ENCODE measurements at places on chromosomes 2 and 18. TPM values are rescaled to one million over a fixed set of nuclear protein-coding genes. Genes with fewer than 3 reads are reported as not detected.

GRCh38 chr2:210844016-210844415 lies 287.6 kb downstream of the CPS1 start:
- no peak overlapping the region for H3K27ac ChIP-seq
- no peaks in the 10 kb centered on the region for H3K27me3 ChIP-seq
- no peak for DNase-seq
- H3K4me3 ChIP-seq, result no peak overlapping the region
- H3K36me3 ChIP-seq, result no peaks in the 10 kb centered on the region

DNA sequence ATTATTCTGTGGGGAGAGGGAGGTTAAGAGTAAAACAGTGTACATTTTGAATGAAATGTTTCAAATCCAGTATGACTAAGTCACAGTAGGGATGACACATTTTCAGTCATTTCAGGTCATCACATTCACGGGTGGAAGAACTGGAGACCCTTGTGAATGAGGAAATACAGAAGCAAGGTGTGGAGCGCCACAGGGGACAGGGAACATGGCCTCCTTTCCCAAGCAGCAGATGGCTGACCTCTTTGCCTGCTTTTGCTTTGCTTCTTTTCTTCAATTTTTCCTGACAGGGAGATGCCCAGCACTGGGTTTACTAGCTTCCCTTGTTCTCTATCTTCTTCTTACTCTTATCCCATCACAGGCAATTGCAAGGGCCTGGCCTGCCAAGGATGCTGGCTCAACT lies 278.9 kb upstream of the DLGAP1 start:
- no peaks in the 10 kb centered on the region for H3K27me3 ChIP-seq
- no peak for DNase-seq
- H3K36me3 ChIP-seq, result no peaks in the 10 kb centered on the region

DNA sequence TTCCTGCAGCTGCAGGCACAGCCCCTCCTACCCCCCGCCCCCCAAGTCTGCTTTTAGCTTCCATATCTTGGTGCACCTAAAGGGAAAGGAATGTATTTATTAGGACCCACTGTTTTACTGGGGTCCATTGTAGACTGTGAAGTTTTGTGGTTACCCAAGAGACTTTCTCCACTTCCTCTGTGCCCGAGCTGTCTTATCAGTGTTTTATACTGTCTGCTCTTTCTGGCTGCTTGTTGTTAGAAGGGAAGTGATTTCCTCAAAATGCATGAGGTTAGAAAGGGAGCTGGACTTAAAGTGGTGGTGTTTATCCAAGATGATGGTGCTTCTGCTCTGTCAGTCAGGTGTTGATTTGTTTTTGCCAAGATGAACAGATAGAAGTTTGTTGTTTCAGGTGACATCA lies 85.0 kb downstream of the PTH2R start:
- H3K27ac ChIP-seq, result no peak overlapping the region
- no peaks in the 10 kb centered on the region for H3K36me3 ChIP-seq
- DNase-seq, result no peak
- H3K27me3 ChIP-seq, result no peaks in the 10 kb centered on the region
- no peak overlapping the region for H3K4me3 ChIP-seq

GRCh38 chr2:211730215-211730614 lies 808.4 kb downstream of the ERBB4 start:
- no peaks in the 10 kb centered on the region for H3K4me1 ChIP-seq
- DNase-seq, result no peak
- H3K27me3 ChIP-seq, result no peaks in the 10 kb centered on the region
- H3K4me3 ChIP-seq, result no peak overlapping the region

- no peaks in the 10 kb centered on the region for H3K27me3 ChIP-seq
- peaks cover 8% of the 10 kb centered on the region for H3K4me1 ChIP-seq
- no peak for DNase-seq
- no peaks in the 10 kb centered on the region for H3K36me3 ChIP-seq
- no peak overlapping the region for H3K27ac ChIP-seq
- H3K4me3 ChIP-seq, result no peak overlapping the region
These were observed 4.1 kb upstream of the ZNF397 start for GRCh38 chr18:35236571-35237363.

DNA sequence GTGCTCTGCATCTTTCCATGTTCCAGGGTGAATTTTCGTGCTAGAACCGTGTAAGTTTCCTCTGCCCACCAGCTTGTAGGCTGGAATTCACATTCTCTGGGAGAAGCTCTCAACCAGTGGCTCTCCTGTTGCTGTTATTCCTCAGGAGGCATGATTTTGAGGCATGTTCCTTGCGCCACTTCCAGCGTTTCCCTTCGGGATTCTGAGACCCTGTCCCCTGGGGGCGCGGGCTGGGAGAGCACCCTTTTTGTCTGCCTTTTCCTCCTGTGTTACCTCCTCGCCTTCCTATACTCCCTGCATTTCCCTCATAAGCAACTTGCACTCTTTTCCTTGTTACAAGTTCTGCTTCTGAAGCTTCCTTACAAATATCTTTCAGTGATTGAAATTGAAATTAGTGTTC lies 156.4 kb downstream of the PTPRM start:
- H3K27ac ChIP-seq, result no peak overlapping the region
- no peak for DNase-seq
- H3K27me3 ChIP-seq, result no peaks in the 10 kb centered on the region

DNA sequence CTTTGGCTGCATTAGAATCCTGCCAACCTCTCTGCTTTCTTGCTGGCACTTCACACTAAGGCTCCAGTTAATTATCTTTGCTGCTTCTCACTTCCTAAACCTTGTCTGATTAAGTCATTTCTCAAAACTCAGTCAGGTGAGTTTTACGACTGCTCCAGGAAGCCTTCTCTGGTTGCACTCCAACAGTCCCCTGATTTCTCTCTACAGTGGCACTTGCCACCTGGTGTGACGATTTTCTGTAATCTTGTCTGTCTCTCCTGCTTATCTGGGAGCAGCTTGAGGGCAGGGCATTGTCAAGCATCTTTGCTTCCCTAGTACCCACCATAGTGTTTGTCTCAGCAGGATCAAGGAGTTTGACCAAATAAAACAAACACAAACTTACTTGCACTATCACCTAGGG lies 10.4 kb upstream of the GATA6 start:
- no peak overlapping the region for H3K4me3 ChIP-seq
- no peaks in the 10 kb centered on the region for H3K36me3 ChIP-seq
- no peak for DNase-seq
- H3K4me1 ChIP-seq, result peaks cover 28% of the 10 kb centered on the region

DNA sequence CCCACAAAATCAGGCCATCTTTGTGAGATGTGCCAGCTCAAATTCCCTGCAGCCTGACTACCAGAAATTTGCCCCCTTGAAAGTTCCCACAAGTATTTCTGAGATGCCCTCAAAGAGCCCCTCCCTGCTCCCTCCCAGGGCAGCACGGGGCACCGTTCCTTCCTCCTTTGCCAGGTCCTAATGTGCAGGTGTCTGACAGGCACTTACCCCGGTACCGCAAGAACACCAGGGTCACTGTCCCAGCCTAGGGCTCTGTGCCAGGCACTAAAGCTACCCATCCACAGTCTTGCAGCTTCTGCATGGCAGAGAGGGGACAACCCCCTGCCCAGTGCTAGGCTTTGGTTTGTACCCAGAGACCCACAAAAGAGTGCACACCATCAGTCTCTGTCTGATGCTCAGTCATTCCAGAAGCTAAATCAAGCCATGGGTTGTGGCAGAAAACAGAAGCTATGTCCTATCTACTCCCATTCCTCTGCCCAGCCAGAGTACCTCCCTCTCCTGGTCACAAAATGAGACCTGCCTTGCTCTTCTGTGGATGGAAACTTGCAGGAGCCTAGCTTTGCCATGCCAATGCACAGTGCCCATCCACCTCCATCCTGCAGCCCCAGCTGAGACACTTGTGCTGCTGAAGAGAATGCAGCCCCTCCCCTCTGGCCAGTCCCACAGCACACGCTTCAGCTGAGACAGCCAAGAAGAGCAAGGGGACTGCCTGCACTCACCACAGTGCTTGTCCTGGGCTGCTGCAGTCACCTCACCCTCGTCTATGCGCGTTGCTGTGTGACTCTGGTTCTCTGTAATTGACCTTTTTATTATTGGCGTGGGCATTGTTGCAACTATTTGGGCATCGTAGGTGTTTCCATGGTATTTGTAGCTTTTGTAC lies 48.7 kb downstream of the INPP5D start:
- peaks cover 6% of the 10 kb centered on the region for H3K4me1 ChIP-seq
- no peak overlapping the region for H3K27ac ChIP-seq
- no peaks in the 10 kb centered on the region for H3K36me3 ChIP-seq
- no peak for DNase-seq
- H3K4me3 ChIP-seq, result no peak overlapping the region

GRCh38 chr18:48887294-48887904 lies 63.4 kb downstream of the SMAD7 start:
- no peaks in the 10 kb centered on the region for H3K36me3 ChIP-seq
- no peak overlapping the region for H3K4me3 ChIP-seq
- H3K4me1 ChIP-seq, result peaks cover 28% of the 10 kb centered on the region
- DNase-seq, result no peak

DNA sequence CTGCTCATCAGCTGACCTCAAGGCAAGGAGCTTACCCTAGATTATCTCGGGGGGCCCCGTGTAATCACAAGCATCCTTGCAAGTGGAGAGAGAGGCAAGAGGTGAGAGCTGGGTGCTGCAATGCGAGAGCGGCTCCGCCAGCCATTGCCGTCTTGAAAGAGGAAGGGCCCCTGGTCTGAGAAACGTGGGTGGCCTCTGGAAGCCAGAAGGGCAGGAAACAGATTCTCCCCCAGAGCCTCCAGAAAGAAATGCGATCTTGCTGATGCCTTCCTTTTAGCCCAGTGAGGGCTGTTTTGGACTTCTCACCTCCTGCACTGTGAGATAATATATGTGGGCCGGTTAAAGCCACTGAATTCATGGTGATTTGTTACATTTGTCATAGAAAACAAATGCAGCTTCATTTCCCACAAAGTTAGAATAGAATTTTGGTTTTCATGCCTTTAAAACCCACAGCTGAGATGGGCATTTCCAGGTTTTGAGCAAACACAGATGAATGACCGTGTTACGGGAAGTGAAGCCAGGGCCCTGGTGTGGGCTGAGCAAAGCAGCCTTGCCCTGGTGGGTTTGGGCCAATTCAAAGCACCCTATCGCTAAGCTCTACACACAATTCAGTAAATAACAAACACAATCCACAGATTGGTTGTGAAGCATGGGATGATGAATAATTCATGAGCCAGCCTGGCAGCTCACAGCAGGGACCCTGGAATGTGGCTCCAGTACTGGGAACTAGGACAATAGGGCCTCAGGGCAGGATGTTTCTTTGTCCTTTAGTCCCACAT lies 319.9 kb upstream of the HS6ST1 start:
- H3K36me3 ChIP-seq, result no peaks in the 10 kb centered on the region
- H3K27me3 ChIP-seq, result no peaks in the 10 kb centered on the region
- no peak overlapping the region for H3K4me3 ChIP-seq
- no peaks in the 10 kb centered on the region for H3K4me1 ChIP-seq
- no peak for DNase-seq

DNA sequence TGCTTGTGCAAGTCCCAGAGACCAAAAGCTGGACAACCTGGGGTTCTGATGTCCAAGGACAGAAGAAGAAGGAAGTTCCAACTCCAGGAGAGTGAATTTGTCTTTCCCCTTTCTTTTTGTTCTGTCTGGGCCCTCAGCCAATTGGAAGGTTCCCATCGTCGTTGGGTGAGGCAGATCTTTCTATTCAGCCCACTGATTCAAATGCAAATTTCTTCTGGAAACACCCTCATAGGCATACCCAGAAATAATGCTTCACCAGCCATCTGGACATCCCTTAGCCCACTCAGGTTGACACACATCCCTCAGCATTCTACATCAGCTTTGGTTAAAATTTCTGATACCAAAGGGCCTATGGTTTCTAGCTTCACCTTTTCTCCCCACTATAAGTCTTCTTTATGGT lies 156.5 kb downstream of the SP3 start:
- H3K4me3 ChIP-seq, result no peak overlapping the region
- peaks cover 20% of the 10 kb centered on the region for H3K27me3 ChIP-seq
- no peak overlapping the region for H3K27ac ChIP-seq
- H3K36me3 ChIP-seq, result no peaks in the 10 kb centered on the region
- DNase-seq, result no peak

DNA sequence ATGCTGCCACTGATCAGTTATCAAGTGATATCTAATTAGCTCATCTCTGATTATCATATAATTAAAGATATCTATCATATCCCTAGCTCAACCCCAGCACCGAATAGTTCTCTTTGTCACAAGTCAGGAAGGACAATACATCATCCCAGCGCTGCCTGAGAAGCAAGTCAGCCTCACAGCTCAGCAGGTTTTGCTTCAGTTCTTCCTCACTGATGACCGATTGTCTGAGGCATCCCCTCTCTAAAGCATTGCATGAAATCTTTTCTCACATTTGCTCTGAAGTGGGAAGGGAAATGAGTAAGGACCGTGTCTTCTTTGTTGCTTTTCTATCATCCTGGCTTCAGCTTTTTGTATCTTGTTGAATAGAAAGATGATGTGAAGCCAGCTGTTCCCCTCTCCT lies 247.9 kb downstream of the CMPK2 start:
- H3K4me1 ChIP-seq, result no peaks in the 10 kb centered on the region
- no peak overlapping the region for H3K4me3 ChIP-seq
- H3K27ac ChIP-seq, result no peak overlapping the region
- no peaks in the 10 kb centered on the region for H3K36me3 ChIP-seq
- no peak for DNase-seq

DNA sequence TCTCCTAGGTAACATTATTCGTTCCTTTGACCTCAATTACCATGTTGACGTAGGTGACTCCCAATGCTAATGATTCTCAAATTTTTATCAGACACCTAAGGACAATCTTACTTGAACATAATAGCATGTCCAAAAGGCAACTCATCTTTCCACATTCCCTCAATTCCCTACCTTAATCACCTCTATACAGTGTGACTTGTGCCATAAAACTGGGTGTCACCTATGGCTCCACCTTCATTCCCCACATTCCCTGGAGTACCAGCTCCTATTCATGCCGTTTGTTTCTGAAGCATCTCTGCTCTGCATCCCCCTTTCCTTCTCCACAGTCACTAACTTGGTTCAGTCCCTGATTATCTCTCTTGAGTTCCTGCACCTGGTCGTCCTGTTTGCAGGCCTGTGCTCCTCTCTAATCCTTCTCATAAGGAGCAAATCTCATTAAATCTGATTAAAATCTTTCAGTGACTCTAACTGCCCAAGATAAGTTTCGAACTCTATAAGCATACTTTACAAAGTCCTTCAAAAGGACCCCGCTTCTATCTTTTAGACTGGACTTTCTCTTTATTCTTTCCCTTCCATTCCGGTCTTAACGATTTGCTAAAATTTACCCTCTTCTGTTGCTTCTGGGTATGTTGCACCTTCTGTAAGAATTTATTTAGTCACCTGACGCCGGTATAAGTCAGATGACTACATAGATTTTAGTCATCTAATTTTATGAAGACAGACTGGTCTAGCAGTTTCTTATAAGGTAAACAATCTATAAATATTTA lies 128.7 kb downstream of the OSBPL1A start:
- H3K27ac ChIP-seq, result peak overlapping the region; percentile 99
- peak overlapping the region; percentile 92 for H3K4me3 ChIP-seq
- H3K27me3 ChIP-seq, result no peaks in the 10 kb centered on the region
- H3K36me3 ChIP-seq, result no peaks in the 10 kb centered on the region
- DNase-seq, result no peak
- peaks cover 69% of the 10 kb centered on the region for H3K4me1 ChIP-seq

The PPP4R1 gene
- 53.5 TPM for total RNA-seq

The NOSTRIN gene
- total RNA-seq, result 14.7 TPM

The PSMD14 gene
- 42.3 TPM for total RNA-seq

The ZNF521 gene
- 10.3 TPM for total RNA-seq

The ARHGAP25 gene
- total RNA-seq, result 5.3 TPM

The LRRTM1 gene
- 0.11 TPM for total RNA-seq

The RHBDD1 gene
- total RNA-seq, result 35.1 TPM

The REG1A gene
- total RNA-seq, result not detected

Measured in left ventricle myocardium inferior (tissue), 1 donor.